RWPE2 (cell line): ENCODE measurements at places on chromosomes 11 and 22.

GRCh38 chr11:1308743-1309497, 512 bp downstream of the TOLLIP start:
- DNase-seq, result no peak

DNA sequence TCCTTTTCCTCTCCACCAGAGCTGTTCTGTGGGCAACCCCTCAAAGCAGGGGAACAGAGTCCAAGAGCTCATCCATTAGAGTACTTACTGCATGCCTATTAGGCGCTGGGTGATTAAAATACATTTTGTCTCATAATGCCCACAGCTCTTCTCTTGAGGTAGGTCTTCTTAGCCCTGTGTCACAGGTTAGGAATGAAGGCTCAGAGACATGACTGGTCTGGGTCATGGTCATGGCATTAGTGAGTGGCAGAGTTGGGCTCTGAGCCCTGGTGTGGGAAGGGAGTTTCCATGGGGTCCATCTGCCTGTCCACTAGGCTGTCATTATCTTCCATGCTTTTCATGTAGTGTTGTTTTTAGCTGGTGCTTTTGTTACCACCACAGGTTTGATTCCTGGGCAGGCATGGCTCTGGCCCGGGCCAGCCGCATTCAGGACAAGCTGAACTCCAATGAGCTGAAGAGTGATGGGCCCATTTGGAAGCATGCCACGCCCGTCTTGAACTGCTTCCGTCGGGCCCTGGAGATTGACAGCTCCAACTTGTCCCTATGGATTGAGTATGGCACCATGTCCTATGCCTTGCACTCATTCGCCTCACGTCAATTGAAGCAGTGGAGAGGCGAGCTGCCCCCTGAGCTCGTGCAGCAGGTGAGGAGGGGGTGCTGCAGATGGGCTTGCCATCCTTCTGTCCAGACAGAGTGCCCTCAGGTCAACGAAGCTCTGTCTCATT, 76.1 kb downstream of the CABIN1 start:
- DNase-seq, result no peak

GRCh38 chr11:16860617-16861016, 122.2 kb downstream of the C11orf58 start:
- DNase-seq, result no peak

GRCh38 chr11:7341551-7341950, 89.8 kb downstream of the SYT9 start:
- no peak for DNase-seq

- DNase-seq, result no peak
These were observed 6.9 kb downstream of the CADM1 start for GRCh38 chr11:115497303-115497702.

- peak; percentile 53 for DNase-seq
These were observed 4.7 kb upstream of the NEAT1 start for GRCh38 chr11:65417702-65418430.

DNA sequence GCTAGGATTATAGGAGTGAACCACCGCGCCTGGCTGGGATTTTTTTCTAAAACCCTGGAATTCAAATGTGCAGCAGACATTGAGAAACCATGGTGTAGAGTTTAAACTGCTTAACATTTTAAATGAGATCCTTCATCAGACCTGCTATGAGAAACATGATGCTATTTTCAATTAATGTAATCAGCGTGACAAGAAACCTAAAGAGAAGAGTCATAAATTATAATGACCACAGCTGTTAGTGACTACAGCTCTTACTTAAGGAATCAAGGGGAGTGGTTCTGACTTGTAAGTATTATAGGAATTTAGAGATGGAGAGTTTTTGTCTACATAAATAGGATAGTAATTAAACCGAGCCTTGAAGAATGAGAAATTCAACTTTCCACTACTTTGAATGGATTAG, 170.6 kb downstream of the BARX2 start:
- no peak for DNase-seq

DNA sequence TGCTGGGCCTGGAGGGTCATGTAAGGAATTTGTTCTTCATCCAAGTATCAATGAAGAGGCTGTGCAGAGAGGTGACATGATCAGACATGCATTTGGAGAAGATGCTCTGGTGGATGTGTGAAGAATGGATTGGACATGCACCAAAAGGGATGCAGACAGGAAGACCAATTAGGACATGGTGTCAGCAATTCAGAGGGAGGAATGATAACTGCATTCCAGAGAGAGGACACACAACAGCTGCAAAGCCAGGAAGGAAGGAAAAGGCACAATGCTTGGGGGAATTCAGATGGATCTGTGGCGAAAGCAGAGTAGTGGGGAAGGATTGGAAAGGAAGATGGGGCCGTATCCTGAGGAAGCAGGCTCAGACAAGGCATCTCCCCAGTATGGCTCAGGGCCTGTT, 5.2 kb upstream of the ARRB1 start:
- no peak for DNase-seq

DNA sequence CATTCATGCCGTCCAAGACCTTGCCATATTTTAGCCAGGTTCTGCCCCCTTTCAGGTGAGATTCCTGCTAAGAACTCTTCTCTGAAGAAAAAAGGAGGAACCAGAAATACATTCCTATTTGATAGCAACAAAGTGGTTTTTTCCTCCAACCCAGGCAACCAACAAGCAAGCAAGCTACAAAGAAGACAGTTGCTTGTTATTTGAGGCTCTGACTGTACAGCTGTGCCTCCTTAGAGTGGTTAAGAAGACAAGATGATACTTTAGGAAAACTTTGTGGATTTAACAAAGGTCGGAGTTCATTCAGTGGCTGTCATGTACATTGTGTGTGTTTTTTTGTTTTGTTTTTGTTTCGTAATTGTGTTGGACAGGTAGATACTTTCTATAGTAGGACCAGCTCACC, 21.7 kb downstream of the TEAD1 start:
- no peak for DNase-seq

GRCh38 chr22:43474161-43475101, 62.6 kb downstream of the MPPED1 start:
- no peak for DNase-seq

DNA sequence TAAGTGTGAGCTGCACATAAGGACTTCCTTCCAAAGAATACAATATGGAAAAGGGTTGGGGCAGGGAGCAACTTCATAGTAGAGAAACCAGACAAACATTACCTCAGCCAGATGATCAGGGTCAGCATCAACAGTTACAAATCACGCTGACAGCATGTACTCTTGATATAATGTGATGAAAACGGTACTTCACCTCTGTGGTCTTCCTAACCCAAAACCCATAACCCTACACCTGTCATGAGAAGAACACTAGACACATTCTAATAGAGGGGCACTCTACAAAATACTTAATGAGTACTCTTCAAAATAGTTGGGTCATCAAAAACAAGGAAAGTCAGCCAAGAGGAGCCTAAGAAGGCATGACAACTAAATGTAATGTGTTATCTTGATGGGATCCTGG, 43.9 kb downstream of the RRAS2 start:
- no peak for DNase-seq
